ENCODE measurements at places on chromosomes 11 and 22. TPM values are rescaled to one million over a fixed set of nuclear protein-coding genes. Genes with fewer than 3 reads are reported as not detected.

GRCh38 chr11:21866781-21867180, 326.1 kb upstream of the ANO5 start:
- H3K27ac ChIP-seq: no peak overlapping the region
- H3K4me1 ChIP-seq: no peaks in the 10 kb centered on the region
- no peaks in the 10 kb centered on the region for H3K36me3 ChIP-seq
- no peak for DNase-seq

DNA sequence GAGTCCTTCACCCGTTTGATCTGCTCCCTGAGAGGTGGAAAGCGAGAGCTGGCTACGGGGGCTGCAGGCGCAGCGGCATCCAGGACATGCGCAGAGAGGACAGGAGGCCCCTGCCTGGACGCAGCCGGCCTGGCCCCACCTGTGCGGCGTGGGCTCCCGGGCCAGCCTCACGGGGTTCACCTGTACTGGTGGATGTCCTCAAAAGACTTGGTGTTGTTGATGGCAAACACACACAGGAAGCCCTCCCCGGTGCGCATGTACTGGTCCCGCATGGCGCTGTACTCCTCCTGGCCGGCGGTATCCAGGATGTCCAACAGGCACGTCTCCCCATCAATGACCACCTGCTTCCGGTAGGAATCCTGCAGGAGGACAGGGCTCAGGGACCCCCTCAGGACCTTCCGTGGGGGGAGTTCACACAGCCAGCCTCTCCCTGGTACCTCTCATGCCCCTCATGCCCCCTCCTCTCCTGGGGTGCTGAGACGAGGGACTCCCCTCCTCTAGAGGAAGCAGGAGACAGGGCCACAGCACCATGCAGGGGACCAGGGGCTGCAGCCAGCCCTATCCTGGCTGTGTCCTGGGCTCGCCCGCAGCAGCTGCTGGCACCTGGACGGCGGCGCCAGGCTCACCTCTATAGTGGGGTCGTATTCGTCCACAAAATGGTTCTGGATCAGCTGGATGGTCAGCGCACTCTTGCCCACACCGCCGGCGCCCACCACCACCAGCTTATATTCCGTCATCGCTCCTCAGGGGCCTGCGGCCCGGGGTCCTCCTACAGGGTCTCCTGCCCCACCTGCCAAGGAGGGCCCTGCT, 1.6 kb downstream of the HRAS start:
- no peak for DNase-seq
- peaks cover 14% of the 10 kb centered on the region for H3K27me3 ChIP-seq
- peak overlapping the region; percentile 24 for H3K27ac ChIP-seq
- H3K4me3 ChIP-seq: no peak overlapping the region
- H3K4me1 ChIP-seq: peaks cover 7% of the 10 kb centered on the region
- H3K36me3 ChIP-seq: peaks cover 6% of the 10 kb centered on the region

The YWHAH gene
- total RNA-seq: 285 TPM

DNA sequence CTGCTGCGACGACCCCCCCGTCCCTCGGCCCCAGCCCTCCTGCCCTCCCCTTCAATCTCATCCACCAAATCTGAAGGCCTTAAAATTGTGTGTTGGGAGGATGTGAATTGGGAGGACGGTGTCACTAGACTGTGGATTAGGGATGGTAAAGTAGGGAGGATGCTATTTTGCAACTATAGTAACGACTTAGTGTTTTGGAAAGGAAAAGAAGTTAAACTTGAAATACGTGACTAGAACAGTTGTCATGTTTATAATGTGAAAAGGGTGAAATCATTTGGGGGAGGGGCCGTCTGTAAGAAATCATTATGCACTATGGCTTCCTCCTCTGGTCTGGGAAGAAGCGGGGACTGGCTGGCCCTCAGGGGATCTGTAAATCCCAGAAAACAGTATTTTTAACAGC, 43.4 kb upstream of the NNMT start:
- H3K27ac ChIP-seq: no peak overlapping the region
- no peak overlapping the region for H3K4me3 ChIP-seq
- no peaks in the 10 kb centered on the region for H3K36me3 ChIP-seq
- peaks cover 21% of the 10 kb centered on the region for H3K4me1 ChIP-seq
- no peak for DNase-seq
- H3K27me3 ChIP-seq: peaks cover 1% of the 10 kb centered on the region

GRCh38 chr11:64352099-64352994, 6.6 kb upstream of the RPS6KA4 start:
- peaks cover 10% of the 10 kb centered on the region for H3K4me1 ChIP-seq
- H3K27me3 ChIP-seq: peaks cover 5% of the 10 kb centered on the region
- no peaks in the 10 kb centered on the region for H3K36me3 ChIP-seq
- no peak overlapping the region for H3K27ac ChIP-seq
- DNase-seq: no peak

GRCh38 chr22:43136255-43136654, 6.9 kb downstream of the MCAT start:
- peak; percentile 71 for DNase-seq
- H3K36me3 ChIP-seq: peaks cover 20% of the 10 kb centered on the region
- H3K4me3 ChIP-seq: no peak overlapping the region
- no peaks in the 10 kb centered on the region for H3K27me3 ChIP-seq

GRCh38 chr11:62858201-62858600, 18.8 kb upstream of the WDR74 start:
- H3K36me3 ChIP-seq: peaks cover 26% of the 10 kb centered on the region
- no peak for DNase-seq
- peak overlapping the region; percentile 81 for H3K4me3 ChIP-seq
- H3K27ac ChIP-seq: peak overlapping the region; percentile 82
- H3K27me3 ChIP-seq: peaks cover 23% of the 10 kb centered on the region

GRCh38 chr11:80109652-80110051, 668.8 kb upstream of the TENM4 start:
- no peak for DNase-seq
- H3K27ac ChIP-seq: no peak overlapping the region
- H3K36me3 ChIP-seq: no peaks in the 10 kb centered on the region
- no peak overlapping the region for H3K4me3 ChIP-seq
- peaks cover 3% of the 10 kb centered on the region for H3K27me3 ChIP-seq

DNA sequence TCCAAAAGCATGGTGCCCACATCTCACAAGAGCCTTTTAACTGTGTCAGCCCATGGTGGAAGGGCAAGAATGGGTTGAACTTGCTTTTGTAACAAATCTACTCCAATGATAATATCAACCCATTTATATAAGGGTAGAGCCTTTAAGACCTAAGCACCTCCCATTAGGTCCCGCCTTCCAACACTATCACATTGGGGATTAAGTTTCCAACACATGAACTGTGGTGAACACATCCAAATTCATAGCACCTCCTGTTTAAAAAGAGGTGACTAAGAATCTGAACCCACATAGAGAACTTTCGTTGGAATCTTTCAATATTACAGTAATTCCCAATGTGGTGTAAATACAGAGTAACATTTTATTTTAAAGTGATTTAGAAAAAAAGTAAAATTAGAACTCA, 9.2 kb upstream of the CNTF start:
- no peak overlapping the region for H3K4me3 ChIP-seq
- no peak for DNase-seq
- peaks cover 7% of the 10 kb centered on the region for H3K4me1 ChIP-seq
- peaks cover 29% of the 10 kb centered on the region for H3K36me3 ChIP-seq
- no peaks in the 10 kb centered on the region for H3K27me3 ChIP-seq
- H3K27ac ChIP-seq: no peak overlapping the region

DNA sequence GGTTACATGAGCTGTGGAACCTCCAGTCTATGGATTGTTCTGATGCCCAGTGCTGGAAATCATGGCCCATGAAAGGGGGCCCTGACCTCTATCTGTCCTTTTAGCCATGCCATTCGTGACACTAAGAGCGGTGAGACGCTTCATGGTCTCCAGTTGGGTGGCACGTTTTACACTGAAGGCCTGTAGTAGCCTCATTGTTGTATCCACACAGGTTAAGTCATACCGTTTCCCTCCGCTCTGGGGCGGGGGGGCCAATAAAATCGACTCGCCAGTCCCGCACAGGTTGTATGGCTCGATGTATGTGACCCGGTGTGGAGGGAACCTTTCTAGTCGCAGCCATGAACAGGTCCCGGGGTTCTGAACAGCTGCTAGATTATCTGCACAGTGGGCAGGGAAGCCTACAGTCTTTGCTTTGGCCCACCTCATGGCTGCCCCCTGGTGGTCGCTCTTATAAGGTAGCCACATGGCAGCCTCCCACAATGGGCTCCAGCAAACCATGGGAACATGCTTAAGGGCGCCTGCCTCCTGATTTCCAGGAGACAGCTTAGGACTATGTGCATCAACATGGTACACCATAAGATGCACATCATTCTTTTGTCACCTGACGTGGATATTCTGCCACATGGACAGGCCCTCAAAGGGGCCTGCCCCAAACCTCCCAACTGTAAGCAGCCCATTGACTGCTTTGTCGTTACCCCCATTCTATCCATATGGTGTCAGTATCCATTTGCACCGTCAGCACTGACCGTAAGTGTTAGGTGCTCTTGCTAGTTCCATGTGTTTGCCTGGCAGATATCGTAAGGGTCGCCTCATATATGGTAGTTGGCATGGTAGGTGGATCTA, 19.7 kb upstream of the APOL3 start:
- H3K4me3 ChIP-seq: no peak overlapping the region
- no peaks in the 10 kb centered on the region for H3K36me3 ChIP-seq
- no peak overlapping the region for H3K27ac ChIP-seq
- H3K4me1 ChIP-seq: peaks cover 7% of the 10 kb centered on the region

GRCh38 chr11:109112261-109112660, 309.7 kb upstream of the C11orf87 start:
- no peaks in the 10 kb centered on the region for H3K36me3 ChIP-seq
- peaks cover 2% of the 10 kb centered on the region for H3K27me3 ChIP-seq
- peaks cover 4% of the 10 kb centered on the region for H3K4me1 ChIP-seq
- no peak overlapping the region for H3K27ac ChIP-seq

GRCh38 chr22:44337678-44338004, 24.9 kb upstream of the SHISAL1 start:
- H3K36me3 ChIP-seq: no peaks in the 10 kb centered on the region
- H3K4me3 ChIP-seq: no peak overlapping the region
- H3K27ac ChIP-seq: no peak overlapping the region
- H3K4me1 ChIP-seq: no peaks in the 10 kb centered on the region
- DNase-seq: no peak

The MRGPRF gene
- 0.54 TPM for total RNA-seq

The OR5M3 gene
- not detected for total RNA-seq

GRCh38 chr11:64694821-64695365, 28.1 kb downstream of the NRXN2 start:
- no peak overlapping the region for H3K27ac ChIP-seq
- H3K27me3 ChIP-seq: peaks cover 7% of the 10 kb centered on the region
- peak; percentile 31 for DNase-seq
- H3K4me3 ChIP-seq: no peak overlapping the region
- peaks cover 38% of the 10 kb centered on the region for H3K4me1 ChIP-seq

- H3K27ac ChIP-seq: no peak overlapping the region
- no peak overlapping the region for H3K4me3 ChIP-seq
Observed at GRCh38 chr11:77232242-77232641, 69.2 kb downstream of the GDPD4 start.

GRCh38 chr11:95066716-95067038, at the start of gene SRSF8:
Gene SRSF8, plus strand, starts transcription at chr11:95066919. Its CDS starts 308 bp downstream, at chr11:95067227.
- DNase-seq: no peak
- peaks cover 13% of the 10 kb centered on the region for H3K4me1 ChIP-seq
- no peaks in the 10 kb centered on the region for H3K36me3 ChIP-seq
- peak within 1 kb of the TSS; percentile 99 for H3K4me3 ChIP-seq

- no peak for DNase-seq
- H3K4me1 ChIP-seq: peaks cover 2% of the 10 kb centered on the region
- H3K27me3 ChIP-seq: no peaks in the 10 kb centered on the region
- H3K27ac ChIP-seq: peak overlapping the region; percentile 4
Observed at GRCh38 chr22:20661473-20661872, 112.4 kb upstream of the SERPIND1 start.

The TRAF6 gene
- total RNA-seq: 20.4 TPM

The ATF4 gene
- total RNA-seq: 312 TPM

DNA sequence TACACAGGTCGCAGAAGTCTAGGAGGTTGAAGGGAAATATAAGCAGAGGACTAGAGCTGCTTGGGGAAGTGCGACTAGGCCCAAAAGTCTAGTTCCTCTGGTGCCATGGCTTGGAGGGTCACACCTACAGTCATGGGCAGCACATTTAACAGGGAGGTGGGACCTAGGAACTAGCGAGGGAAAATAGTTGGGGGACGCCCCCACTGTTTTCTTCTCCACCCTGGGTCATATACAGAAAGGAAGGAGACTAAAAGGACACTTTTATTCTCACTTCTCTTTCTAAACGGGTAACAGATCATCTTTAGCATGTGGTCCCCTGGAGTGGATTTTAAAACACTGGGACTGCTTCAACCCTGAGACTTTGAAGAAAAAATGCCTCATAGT, 16.6 kb downstream of the APIP start:
- peak; percentile 6 for DNase-seq
- H3K4me3 ChIP-seq: no peak overlapping the region
- H3K27ac ChIP-seq: no peak overlapping the region
- peaks cover 27% of the 10 kb centered on the region for H3K36me3 ChIP-seq

Measured in endothelial cell (in vitro differentiated cells).